ENCODE measurements at places on chromosomes 5 and 9. TPM values are rescaled to one million over a fixed set of nuclear protein-coding genes. Genes with fewer than 3 reads are reported as not detected.

TMEM252 gene
- not detected for total RNA-seq

HRCT1 gene
- total RNA-seq: not detected

NDUFS6 gene
- 17.6 TPM for total RNA-seq

KIF4B gene
- not detected for total RNA-seq

HACD4 gene
- total RNA-seq: 4.7 TPM

NIM1K gene
- 0.10 TPM for total RNA-seq

GDNF gene
- 2.7 TPM for total RNA-seq

WHRN gene
- 2.0 TPM for total RNA-seq

PCDHGA4 gene
- 2.9 TPM for total RNA-seq

GPRIN1 gene
- 4.8 TPM for total RNA-seq

LCN10 gene
- not detected for total RNA-seq

GOLGA1 gene
- 13.5 TPM for total RNA-seq

CYSTM1 gene
- 13.0 TPM for total RNA-seq

C9orf153 gene
- 0.79 TPM for total RNA-seq

TEX48 gene
- total RNA-seq: not detected

ZNF879 gene
- total RNA-seq: 4.6 TPM

CCL21 gene
- 11.9 TPM for total RNA-seq

SHISAL2B gene
- not detected for total RNA-seq

PCDHGB2 gene
- 3.3 TPM for total RNA-seq

PCDHB13 gene
- 2.9 TPM for total RNA-seq

TAF11L10 gene
- not detected for total RNA-seq

GABRA6 gene
- not detected for total RNA-seq

ADRA1B gene
- total RNA-seq: 0.79 TPM

IRGM gene
- total RNA-seq: 0.39 TPM

FGD3 gene
- total RNA-seq: 5.9 TPM

PCA3 gene
- total RNA-seq: 0.20 TPM

PURA gene
- 13.5 TPM for total RNA-seq

BOD1 gene
- total RNA-seq: 47.4 TPM

ABO gene
- total RNA-seq: 0.39 TPM

SLC6A19 gene
- total RNA-seq: not detected

BTNL9 gene
- total RNA-seq: 19.6 TPM

TPD52L3 gene
- not detected for total RNA-seq

HOMER1 gene
- 20.3 TPM for total RNA-seq

EIF4E1B gene
- not detected for total RNA-seq

CLK4 gene
- total RNA-seq: 51.8 TPM

Data from skin of body (tissue), 3 donors.